ENCODE measurements at places on chromosomes 7 and 10.
A peak's percentile ranks its signal among the peaks of the same experiment; 100 is the strongest.

DNA sequence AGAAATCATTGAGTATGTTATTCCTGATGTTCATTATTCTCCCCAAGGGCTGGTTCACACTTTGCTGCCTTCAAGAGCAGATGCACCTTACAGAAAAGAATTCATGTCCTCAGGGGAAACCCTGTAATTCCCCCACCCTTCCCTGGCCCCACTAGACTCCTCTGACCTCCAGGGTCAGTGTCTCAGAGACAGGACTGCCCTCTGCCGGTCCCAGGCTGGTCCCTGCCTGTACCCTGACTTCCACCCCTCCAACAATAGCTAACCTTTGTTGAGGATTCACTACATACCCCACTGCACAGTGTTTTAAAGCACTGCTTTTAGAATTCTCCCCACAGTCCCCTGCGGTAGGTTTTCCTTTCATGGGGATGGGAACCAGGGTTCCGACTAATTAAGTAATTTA lies 4.4 kb upstream of the SEPHS1 start:
- DNase-seq: peak; percentile 57

DNA sequence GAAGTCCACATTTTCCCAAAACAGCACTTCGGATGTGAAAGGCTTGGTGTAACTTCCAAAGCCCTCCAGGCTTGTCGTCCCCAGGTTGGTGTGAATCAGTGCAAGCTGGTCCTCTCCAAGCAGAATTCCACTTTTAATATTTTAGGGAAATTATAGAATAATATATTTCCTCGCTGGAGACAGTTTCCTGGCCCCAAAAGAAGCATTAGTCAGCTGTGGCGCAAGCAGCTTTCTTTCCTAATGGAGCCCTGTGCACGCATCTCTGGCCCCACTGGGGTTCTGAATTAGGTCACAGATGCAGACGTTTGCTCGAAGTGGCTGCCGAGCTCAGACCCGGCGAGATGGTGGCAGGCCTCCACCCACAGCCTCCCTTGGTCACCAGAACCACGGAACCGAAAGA lies 33.3 kb upstream of the MNX1 start:
- no peak for DNase-seq

DNA sequence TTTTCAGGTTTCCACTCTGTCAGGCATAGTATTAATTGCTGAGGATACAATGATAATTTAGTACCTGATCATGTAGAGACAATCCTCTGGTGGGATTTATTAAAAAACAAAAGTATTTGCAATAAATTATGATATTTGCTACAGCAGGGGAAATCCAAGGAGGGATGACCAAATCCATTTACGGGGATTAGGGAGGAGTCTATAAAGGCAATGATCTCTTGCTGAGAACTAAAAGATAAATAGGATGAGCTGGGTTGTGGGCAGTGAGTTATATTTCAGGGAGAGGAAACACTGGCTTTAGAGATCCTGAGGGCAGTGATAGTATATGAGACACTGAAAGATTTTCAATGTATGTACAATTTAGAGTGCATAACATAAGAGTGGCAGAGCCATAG lies 305.5 kb downstream of the GPR37 start:
- no peak for DNase-seq

DNA sequence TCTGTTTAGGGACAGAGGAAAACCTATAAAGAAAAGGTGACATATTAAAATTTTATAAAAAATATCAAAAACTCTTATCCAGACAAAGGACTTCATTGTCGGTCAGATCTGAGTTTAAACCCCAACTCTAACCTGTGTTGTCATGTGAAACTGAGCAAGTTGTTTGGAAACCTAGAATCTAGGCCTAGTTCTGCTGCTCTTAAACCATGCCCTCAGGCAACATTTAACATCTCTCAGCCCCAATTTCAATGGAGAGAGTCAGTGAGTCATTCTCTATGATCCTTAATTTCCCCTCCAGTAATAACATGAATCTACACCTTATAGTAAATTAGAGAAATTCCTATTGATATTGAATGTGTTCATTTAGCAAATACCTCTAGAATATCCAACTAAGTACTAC lies 192.3 kb downstream of the IMMP2L start:
- DNase-seq: peak; percentile 62

GRCh38 chr7:90738249-90738648 lies 142.1 kb downstream of the CDK14 start:
- DNase-seq: no peak

GRCh38 chr7:74031403-74032190 lies 3.6 kb downstream of the ELN start:
- DNase-seq: no peak

All from islet precursor cell (in vitro differentiated cells).